CD4-positive, alpha-beta memory T cell (primary cell): ENCODE measurements at places on chromosomes 16 and 17. TPM values are rescaled to one million over a fixed set of nuclear protein-coding genes. Genes with fewer than 3 reads are reported as not detected.
A peak's percentile ranks its signal among the peaks of the same experiment; 100 is the strongest.

- H3K27ac ChIP-seq: no peak overlapping the region
- H3K4me3 ChIP-seq: no peak overlapping the region
- H3K36me3 ChIP-seq: no peaks in the 10 kb centered on the region
- no peaks in the 10 kb centered on the region for H3K4me1 ChIP-seq
Measured at GRCh38 chr17:916315-916714, 63.3 kb downstream of the NXN start.

DNA sequence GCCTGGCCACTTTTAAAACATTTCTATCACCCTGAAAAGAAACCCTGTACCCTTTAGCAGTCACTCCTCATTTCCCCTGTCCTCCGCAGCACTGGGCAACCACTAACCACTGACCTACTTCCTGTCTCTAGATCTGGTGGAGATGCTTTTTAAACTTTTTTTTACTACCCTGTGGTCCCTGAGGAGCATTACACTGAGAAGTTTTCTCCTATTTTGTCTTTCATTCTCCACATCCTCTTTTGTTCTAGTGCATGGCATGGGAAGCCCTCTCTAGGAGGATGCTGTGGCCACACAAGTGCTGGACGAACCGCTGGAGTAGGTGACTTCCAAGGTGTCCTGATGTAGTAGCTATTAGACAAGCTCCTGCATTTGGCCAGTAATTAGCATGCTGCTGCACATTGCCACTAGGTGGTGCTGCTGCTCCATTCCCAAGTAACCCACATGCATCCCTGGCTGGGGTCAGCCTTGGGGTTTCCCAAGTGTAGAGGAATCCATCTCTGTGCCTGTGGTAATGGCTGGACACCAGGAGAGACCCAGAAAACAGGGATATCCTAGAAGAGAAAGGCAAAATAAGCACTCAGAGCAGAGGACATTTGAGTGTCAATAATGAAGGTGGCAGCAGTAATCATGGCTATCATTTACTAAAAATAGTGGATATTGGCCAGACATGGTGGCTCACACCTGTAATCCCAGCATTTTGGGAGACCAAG, 143.8 kb upstream of the CRHR1 start:
- H3K4me1 ChIP-seq: no peaks in the 10 kb centered on the region
- no peak overlapping the region for H3K27ac ChIP-seq
- DNase-seq: peak; percentile 59
- peaks cover 10% of the 10 kb centered on the region for H3K36me3 ChIP-seq

- H3K27me3 ChIP-seq: no peaks in the 10 kb centered on the region
- H3K27ac ChIP-seq: no peak overlapping the region
- H3K4me1 ChIP-seq: no peaks in the 10 kb centered on the region
- no peak overlapping the region for H3K4me3 ChIP-seq
- H3K36me3 ChIP-seq: no peaks in the 10 kb centered on the region
- no peak for DNase-seq
Measured at GRCh38 chr17:82794781-82795482, 43.1 kb downstream of the TBCD start.

DNA sequence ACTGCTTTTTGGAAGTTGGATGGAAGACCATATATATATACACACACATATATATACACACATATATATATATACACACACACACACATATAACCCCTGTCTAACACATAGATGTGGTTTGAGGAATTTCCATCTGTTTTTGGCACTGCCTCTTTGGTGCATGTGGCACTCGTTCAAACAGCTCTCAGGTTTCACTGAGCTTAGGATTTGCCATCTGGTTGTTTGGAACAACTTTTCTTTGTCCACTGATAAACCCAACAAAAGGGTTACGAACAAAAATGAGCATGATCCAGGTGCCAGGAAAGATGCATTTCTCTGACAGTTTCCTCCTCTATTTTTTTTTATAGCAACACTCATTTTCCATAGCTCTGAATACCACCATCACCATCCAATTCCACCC, 14.6 kb upstream of the KCNJ16 start:
- H3K27ac ChIP-seq: no peak overlapping the region
- no peak overlapping the region for H3K4me3 ChIP-seq
- H3K4me1 ChIP-seq: no peaks in the 10 kb centered on the region

GRCh38 chr17:9421525-9421924, 154.1 kb downstream of the STX8 start:
- no peaks in the 10 kb centered on the region for H3K27me3 ChIP-seq
- no peaks in the 10 kb centered on the region for H3K36me3 ChIP-seq
- H3K27ac ChIP-seq: no peak overlapping the region
- no peak overlapping the region for H3K4me3 ChIP-seq
- DNase-seq: no peak

DNA sequence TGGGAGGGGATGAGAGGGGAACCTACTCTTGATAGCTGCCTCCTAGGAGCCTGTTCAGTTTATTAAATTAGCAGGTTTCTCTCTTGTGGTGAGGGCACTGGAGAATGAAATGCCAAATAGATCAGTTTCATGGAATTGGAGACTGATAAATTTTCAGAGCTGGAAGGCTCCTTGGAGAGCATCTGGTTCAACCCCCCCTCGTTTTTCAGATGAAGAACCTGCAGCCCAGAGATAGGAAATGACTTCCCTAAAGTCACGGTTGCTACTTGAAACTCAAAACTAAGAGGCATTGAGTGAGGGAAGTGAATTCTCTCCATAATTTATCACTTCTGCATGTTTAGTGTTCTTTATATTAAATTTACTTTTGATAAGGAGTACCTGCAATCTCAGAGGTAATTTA, 366.0 kb upstream of the CCL2 start:
- H3K4me3 ChIP-seq: no peak overlapping the region
- no peaks in the 10 kb centered on the region for H3K27me3 ChIP-seq
- no peaks in the 10 kb centered on the region for H3K36me3 ChIP-seq
- no peak overlapping the region for H3K27ac ChIP-seq

DNA sequence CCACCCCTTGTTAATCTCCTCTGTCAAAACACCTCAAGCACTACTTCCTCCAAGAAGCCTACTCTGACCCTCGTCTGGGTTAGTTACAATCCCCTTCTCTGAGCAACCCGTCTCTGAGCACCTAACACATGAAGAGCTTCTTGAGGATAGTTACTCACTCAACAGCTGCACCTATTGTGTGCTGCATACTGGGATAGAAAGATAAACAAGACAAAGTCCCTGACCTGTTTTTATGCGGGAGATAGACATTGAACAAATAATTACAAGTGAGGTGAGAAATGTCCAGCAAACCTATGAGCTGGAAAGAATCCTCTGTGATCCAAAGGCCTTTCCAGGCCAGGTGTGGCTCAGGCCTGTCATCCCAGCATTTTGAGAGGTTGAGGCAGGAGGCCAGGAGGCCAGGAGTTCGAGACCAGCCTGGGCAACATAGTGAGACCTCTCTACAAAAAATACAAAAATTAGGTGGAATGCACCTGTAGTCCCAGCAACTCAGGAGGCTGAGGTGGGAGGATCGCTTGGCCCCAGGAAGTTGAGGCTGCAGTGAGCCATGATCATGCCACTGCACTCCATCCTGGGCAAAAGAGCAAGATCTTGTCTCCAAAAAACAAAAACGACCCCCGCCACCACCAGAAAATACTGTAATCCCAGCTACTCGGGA, 5.5 kb upstream of the ZNF771 start:
- H3K27ac ChIP-seq: no peak overlapping the region
- no peaks in the 10 kb centered on the region for H3K27me3 ChIP-seq
- H3K4me1 ChIP-seq: peaks cover 23% of the 10 kb centered on the region
- DNase-seq: no peak
- H3K4me3 ChIP-seq: no peak overlapping the region

GRCh38 chr16:71851746-71852145, 6.0 kb downstream of the ATXN1L start:
- no peaks in the 10 kb centered on the region for H3K27me3 ChIP-seq
- H3K4me3 ChIP-seq: no peak overlapping the region
- H3K27ac ChIP-seq: no peak overlapping the region
- H3K4me1 ChIP-seq: peaks cover 54% of the 10 kb centered on the region
- DNase-seq: no peak

- H3K27ac ChIP-seq: peak overlapping the region; percentile 75
- no peaks in the 10 kb centered on the region for H3K27me3 ChIP-seq
- H3K4me3 ChIP-seq: peak overlapping the region; percentile 53
- H3K4me1 ChIP-seq: peaks cover 20% of the 10 kb centered on the region
Measured at GRCh38 chr17:69326377-69327059, 415 bp downstream of the ABCA5 start.

GRCh38 chr17:81479175-81480071, 33.2 kb downstream of the ACTG1 start:
- H3K36me3 ChIP-seq: no peaks in the 10 kb centered on the region
- no peak overlapping the region for H3K27ac ChIP-seq
- H3K4me3 ChIP-seq: no peak overlapping the region
- peaks cover 22% of the 10 kb centered on the region for H3K27me3 ChIP-seq
- peaks cover 14% of the 10 kb centered on the region for H3K4me1 ChIP-seq

GRCh38 chr16:87395181-87395842, 3.2 kb downstream of the MAP1LC3B start:
- peak overlapping the region; percentile 1 for H3K27ac ChIP-seq
- no peak for DNase-seq
- H3K4me1 ChIP-seq: peaks cover 44% of the 10 kb centered on the region

- H3K36me3 ChIP-seq: no peaks in the 10 kb centered on the region
- H3K27ac ChIP-seq: no peak overlapping the region
- H3K4me1 ChIP-seq: no peaks in the 10 kb centered on the region
- no peak for DNase-seq
- H3K4me3 ChIP-seq: no peak overlapping the region
Measured at GRCh38 chr17:69375229-69375628, 39.3 kb upstream of the MAP2K6 start.

- no peaks in the 10 kb centered on the region for H3K27me3 ChIP-seq
- H3K4me1 ChIP-seq: peaks cover 6% of the 10 kb centered on the region
- H3K4me3 ChIP-seq: no peak overlapping the region
- no peaks in the 10 kb centered on the region for H3K36me3 ChIP-seq
Measured at GRCh38 chr17:80006339-80006720, 29.3 kb downstream of the TBC1D16 start.

- no peak for DNase-seq
- no peaks in the 10 kb centered on the region for H3K36me3 ChIP-seq
- H3K4me1 ChIP-seq: no peaks in the 10 kb centered on the region
- no peaks in the 10 kb centered on the region for H3K27me3 ChIP-seq
- H3K4me3 ChIP-seq: no peak overlapping the region
Measured at GRCh38 chr16:35140293-35140986, 1681.0 kb downstream of the TP53TG3F start.

- H3K4me1 ChIP-seq: no peaks in the 10 kb centered on the region
- no peak overlapping the region for H3K27ac ChIP-seq
- H3K27me3 ChIP-seq: no peaks in the 10 kb centered on the region
- H3K4me3 ChIP-seq: no peak overlapping the region
- no peaks in the 10 kb centered on the region for H3K36me3 ChIP-seq
- no peak for DNase-seq
Measured at GRCh38 chr17:9148905-9149525, 127.7 kb downstream of the NTN1 start.

- no peak for DNase-seq
- H3K4me3 ChIP-seq: no peak overlapping the region
- H3K4me1 ChIP-seq: no peaks in the 10 kb centered on the region
- no peak overlapping the region for H3K27ac ChIP-seq
- H3K27me3 ChIP-seq: peaks cover 4% of the 10 kb centered on the region
Measured at GRCh38 chr17:50292465-50292864, 18.2 kb downstream of the TMEM92 start.

GRCh38 chr16:12659871-12660270, 143.8 kb downstream of the CPPED1 start:
- H3K36me3 ChIP-seq: no peaks in the 10 kb centered on the region
- DNase-seq: no peak
- H3K27ac ChIP-seq: no peak overlapping the region
- H3K4me1 ChIP-seq: no peaks in the 10 kb centered on the region
- no peaks in the 10 kb centered on the region for H3K27me3 ChIP-seq
- no peak overlapping the region for H3K4me3 ChIP-seq

GRCh38 chr17:74601944-74602572, 10.0 kb upstream of the CD300LD start:
- DNase-seq: no peak
- no peak overlapping the region for H3K4me3 ChIP-seq
- H3K27ac ChIP-seq: no peak overlapping the region
- no peaks in the 10 kb centered on the region for H3K27me3 ChIP-seq
- no peaks in the 10 kb centered on the region for H3K4me1 ChIP-seq
- H3K36me3 ChIP-seq: no peaks in the 10 kb centered on the region

GRCh38 chr16:49696414-49697101, 159.4 kb downstream of the ZNF423 start:
- no peaks in the 10 kb centered on the region for H3K4me1 ChIP-seq
- no peak for DNase-seq

The UNC13D gene
- total RNA-seq: 171 TPM

The CCDC200 gene
- total RNA-seq: 1.3 TPM

The DERL2 gene
- 86.2 TPM for total RNA-seq

The MVP gene
- 146 TPM for total RNA-seq

The RNU2-1 gene
- 2,221 TPM for total RNA-seq

The TMED6 gene
- 5.4 TPM for total RNA-seq

The ABAT gene
- total RNA-seq: 10.8 TPM

The KARS1 gene
- 120 TPM for total RNA-seq

The GPR139 gene
- total RNA-seq: not detected

The RGS11 gene
- total RNA-seq: not detected

The CYB5B gene
- 64.4 TPM for total RNA-seq

The SLX1B gene
- total RNA-seq: 34.6 TPM

The FGF11 gene
- total RNA-seq: 2.7 TPM

The CA7 gene
- total RNA-seq: not detected
